ENCODE measurements at places on chromosomes 2 and 18.

- DNase-seq, result no peak
Observed at GRCh38 chr2:154882725-154883124, 184.2 kb downstream of the KCNJ3 start.

DNA sequence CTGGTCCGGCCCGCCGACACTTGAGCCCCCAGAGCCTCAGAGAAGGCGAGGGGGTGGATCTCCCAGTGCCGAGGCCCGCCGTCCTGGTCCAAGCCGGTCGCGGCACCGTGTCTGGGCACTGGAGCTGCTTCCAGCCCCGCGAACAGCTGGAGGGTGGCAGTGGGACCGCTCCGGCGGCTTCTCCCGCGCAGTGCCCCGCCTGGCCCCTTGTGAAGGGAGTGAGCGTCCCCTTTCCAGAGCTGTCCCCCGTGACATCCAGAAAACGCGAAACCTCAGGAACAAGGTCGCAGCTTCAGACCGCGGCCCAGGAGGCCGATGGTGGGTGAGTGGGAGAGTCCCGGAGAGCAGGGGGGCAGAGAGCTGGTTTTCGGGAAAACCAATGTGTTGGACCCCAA lies 579 bp upstream of the EMX1 start:
- no peak for DNase-seq

- DNase-seq, result no peak
Observed at GRCh38 chr2:18603854-18604530, 14.6 kb upstream of the NT5C1B start.

DNA sequence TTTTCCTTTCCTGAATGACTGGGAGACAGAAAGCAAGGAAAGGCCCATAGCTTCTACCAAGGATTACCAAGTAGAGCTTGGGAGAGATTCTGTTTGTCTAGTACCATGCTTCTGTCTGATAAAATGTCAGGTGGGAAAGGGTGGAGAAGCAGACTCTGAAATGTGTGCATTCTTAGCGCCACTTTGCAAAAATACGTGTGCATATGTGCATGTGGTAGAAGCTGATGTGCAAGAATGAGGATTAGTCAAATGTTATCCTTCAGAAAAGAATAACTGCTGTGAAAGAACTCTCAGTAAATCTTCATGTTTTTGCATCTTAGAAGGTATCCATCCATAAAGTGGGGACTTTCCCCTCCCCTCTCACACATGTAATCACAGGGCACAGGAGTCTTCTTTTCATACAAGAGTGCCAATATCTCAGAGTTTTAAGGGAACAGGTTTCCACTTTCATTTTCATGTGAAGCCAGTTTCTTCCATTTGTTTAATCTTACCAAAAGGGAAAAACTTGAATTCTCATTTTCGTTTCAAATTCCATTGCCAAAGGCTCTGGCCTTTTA lies 15.4 kb upstream of the DGKD start:
- DNase-seq, result no peak

GRCh38 chr2:38146275-38146906 lies 70.4 kb upstream of the CYP1B1 start:
- no peak for DNase-seq

DNA sequence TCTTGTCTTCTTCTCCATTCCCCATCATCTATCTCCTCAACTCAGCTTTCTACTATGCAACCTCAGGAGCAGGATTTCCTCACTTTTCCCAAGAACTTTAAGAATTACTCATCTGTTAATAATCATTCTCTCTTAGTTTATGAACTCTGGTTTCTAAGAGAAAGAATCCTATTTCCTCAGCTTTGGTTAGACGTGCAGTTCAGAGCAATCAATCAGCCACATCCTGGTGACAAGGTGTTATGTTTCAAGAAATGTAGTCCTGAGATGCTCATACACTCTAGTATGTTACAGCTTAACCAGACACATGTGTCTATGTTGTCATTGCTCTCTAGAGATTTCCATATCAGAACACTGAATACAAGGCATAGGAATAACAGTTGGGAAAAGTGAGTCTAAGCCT lies 277.9 kb downstream of the MBD2 start:
- no peak for DNase-seq

GRCh38 chr2:134583997-134584520 lies 134.7 kb downstream of the TMEM163 start:
- no peak for DNase-seq

GRCh38 chr2:101830146-101830545 lies 132.6 kb downstream of the MAP4K4 start:
- DNase-seq, result no peak

All from tibial nerve (tissue), 4 donors.